ENCODE measurements at places on chromosomes 11 and 22.

DNA sequence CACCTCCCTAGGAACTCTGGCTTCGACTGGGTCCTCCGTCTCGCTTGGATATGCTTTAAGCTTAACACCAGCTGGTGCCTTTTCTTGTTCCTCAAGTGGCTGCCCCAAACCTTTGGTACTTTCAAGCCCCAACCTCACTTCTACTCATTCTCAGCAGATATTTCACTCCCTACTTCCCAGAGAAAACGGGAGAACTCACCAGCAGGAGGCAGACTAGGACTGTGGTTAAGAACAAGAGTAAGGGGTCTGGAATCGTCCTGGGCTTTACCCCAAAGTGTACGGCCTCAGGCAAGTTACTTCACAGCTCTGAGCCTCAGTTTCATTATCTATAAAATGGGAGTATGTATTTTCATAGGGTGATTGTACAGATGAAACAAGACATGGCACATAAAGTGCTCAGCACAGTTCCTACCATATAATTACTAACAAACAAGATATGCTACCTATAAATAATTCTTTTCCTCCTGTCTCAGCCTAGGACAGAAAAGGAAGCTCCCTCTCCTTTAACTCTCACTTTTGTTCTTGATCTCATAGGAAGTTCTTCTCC lies 37.8 kb downstream of the PAMR1 start:
- no peak for DNase-seq

DNA sequence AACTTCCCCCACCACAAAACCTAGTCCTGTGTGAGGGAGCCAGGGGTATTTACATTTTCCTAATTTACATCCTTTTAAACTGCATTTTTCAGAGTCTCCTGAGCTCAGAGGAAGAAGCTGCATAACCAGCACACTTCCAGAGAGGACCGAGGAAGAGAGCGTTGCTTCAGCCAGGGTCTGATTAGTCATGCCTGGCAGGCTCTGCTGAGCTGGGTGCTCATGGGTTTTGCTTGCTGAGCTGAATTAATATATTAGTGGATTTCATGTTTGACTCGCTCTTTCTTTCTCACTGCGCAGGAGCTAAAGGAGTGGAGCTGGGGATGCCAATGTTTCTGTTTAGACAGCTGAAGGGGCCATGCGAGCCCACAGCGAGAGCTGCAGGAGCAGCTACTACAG lies 539.3 kb upstream of the B3GAT1 start:
- DNase-seq = no peak

DNA sequence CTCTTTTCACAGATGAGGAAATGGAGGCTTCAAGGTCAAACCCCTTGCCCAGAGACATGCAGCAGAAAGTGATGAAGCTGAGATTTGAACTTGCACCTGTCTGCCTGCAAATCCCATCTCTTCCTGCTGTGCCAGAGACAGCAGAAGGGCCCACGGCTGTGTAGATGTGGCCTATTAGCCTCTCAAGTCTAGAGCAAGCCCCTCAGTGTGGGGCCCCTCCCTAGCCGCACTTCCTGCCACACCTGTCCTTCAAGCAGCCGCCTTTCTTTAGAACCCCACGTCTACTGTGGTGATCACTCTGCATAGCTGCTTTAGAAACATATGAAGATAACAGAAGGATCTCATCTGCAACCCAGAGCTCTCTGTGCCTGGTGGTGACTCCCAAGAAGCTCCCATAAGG lies 41.2 kb upstream of the JAM3 start:
- DNase-seq = no peak

GRCh38 chr22:49357661-49358440 lies 469.8 kb downstream of the BRD1 start:
- no peak for DNase-seq

All from MV-4-11 (cell line).